ENCODE measurements at places on chromosomes 6 and 20. TPM values are rescaled to one million over a fixed set of nuclear protein-coding genes. Genes with fewer than 3 reads are reported as not detected.

The PHACTR3 gene
- not detected for total RNA-seq

The APOM gene
- 4.2 TPM for total RNA-seq

The VNN1 gene
- total RNA-seq: 0.71 TPM

The DAAM2 gene
- 0.10 TPM for total RNA-seq

The RTN4IP1 gene
- 10.9 TPM for total RNA-seq

The UST gene
- total RNA-seq: 2.4 TPM

The TRDN gene
- total RNA-seq: 0.17 TPM

The BACH2 gene
- total RNA-seq: 0.65 TPM

The GNRH2 gene
- not detected for total RNA-seq

The BHLHE23 gene
- total RNA-seq: not detected

The SYCP2L gene
- 0.57 TPM for total RNA-seq

The ABHD16B gene
- total RNA-seq: not detected

The NCR2 gene
- total RNA-seq: not detected

The ZFP57 gene
- total RNA-seq: not detected

The BMP6 gene
- total RNA-seq: 0.07 TPM

The TMC2 gene
- not detected for total RNA-seq

The HTR1E gene
- total RNA-seq: not detected

The CRIP3 gene
- total RNA-seq: not detected

The ARFGEF3 gene
- total RNA-seq: 3.5 TPM

The CCDC170 gene
- not detected for total RNA-seq

The PNLDC1 gene
- not detected for total RNA-seq

The PDE10A gene
- 12.1 TPM for total RNA-seq

The C6orf15 gene
- 2.4 TPM for total RNA-seq

The GPLD1 gene
- 0.36 TPM for total RNA-seq

The C4B gene
- 0.62 TPM for total RNA-seq

The SLC35D3 gene
- total RNA-seq: not detected

The CDK19 gene
- total RNA-seq: 10.2 TPM

The PCK1 gene
- total RNA-seq: not detected

The TNFRSF21 gene
- total RNA-seq: 11.1 TPM

The GABRR2 gene
- total RNA-seq: not detected

The WFDC12 gene
- total RNA-seq: not detected

The EDN1 gene
- total RNA-seq: 24.0 TPM

The HLA-DQA2 gene
- not detected for total RNA-seq

The MOCS3 gene
- total RNA-seq: 9.4 TPM

The PBOV1 gene
- not detected for total RNA-seq

The RAET1E gene
- 1.0 TPM for total RNA-seq

The FAM83D gene
- total RNA-seq: 103 TPM

The CCN2 gene
- 42.1 TPM for total RNA-seq

The MED20 gene
- total RNA-seq: 32.0 TPM

The COL9A1 gene
- not detected for total RNA-seq

Data from A172 (cell line).